Mononuclear cell (primary cell): ENCODE measurements at places on chromosomes 2 and 18. TPM values are rescaled to one million over a fixed set of nuclear protein-coding genes. Genes with fewer than 3 reads are reported as not detected.

Gene PPM1B
- 112 TPM for total RNA-seq

Gene CERKL
- total RNA-seq = 0.21 TPM

Gene PROKR1
- under 0.01 TPM for total RNA-seq

Gene RFTN2
- total RNA-seq = under 0.01 TPM

Gene DNAH6
- 0.31 TPM for total RNA-seq

Gene RTP5
- total RNA-seq = 0.21 TPM

Gene CD8B2
- 0.73 TPM for total RNA-seq

Gene CNDP1
- total RNA-seq = not detected

Gene UGT1A4
- not detected for total RNA-seq
